ENCODE measurements at places on chromosomes 3 and 15. TPM values are rescaled to one million over a fixed set of nuclear protein-coding genes. Genes with fewer than 3 reads are reported as not detected.

SMCO1 gene
- total RNA-seq = not detected

PTPN23 gene
- 36.1 TPM for total RNA-seq

SLC27A2 gene
- 18.6 TPM for total RNA-seq

SI gene
- total RNA-seq = not detected

MORC1 gene
- not detected for total RNA-seq

CCK gene
- not detected for total RNA-seq

CHDH gene
- 0.42 TPM for total RNA-seq

CFAP91 gene
- 0.77 TPM for total RNA-seq

SQOR gene
- 95.8 TPM for total RNA-seq

KNG1 gene
- not detected for total RNA-seq

UACA gene
- total RNA-seq = 0.53 TPM

AADACL2 gene
- not detected for total RNA-seq

MST1 gene
- total RNA-seq = 8.5 TPM

CADPS gene
- total RNA-seq = not detected

RTP3 gene
- not detected for total RNA-seq

TRIM71 gene
- total RNA-seq = 0.07 TPM

CNTN6 gene
- total RNA-seq = not detected

FYTTD1 gene
- total RNA-seq = 54.8 TPM

DUOXA2 gene
- total RNA-seq = not detected

CCDC33 gene
- not detected for total RNA-seq

LRTM1 gene
- total RNA-seq = not detected

PCSK6 gene
- total RNA-seq = 0.95 TPM

CLDN16 gene
- total RNA-seq = not detected

NOX5 gene
- total RNA-seq = not detected

GATM gene
- total RNA-seq = 2.4 TPM

WWTR1 gene
- total RNA-seq = 1.9 TPM

AADAC gene
- not detected for total RNA-seq

CTXN2 gene
- not detected for total RNA-seq

STRIT1 gene
- not detected for total RNA-seq

GOLGA8R gene
- total RNA-seq = 0.66 TPM

EPHB1 gene
- not detected for total RNA-seq

PPP1R14D gene
- not detected for total RNA-seq

KNL1 gene
- 19.5 TPM for total RNA-seq

JAGN1 gene
- 55.5 TPM for total RNA-seq

NR2E3 gene
- not detected for total RNA-seq

CHST14 gene
- total RNA-seq = 13.3 TPM

ARL8B gene
- 66.9 TPM for total RNA-seq

EPHA6 gene
- total RNA-seq = not detected

IMPG2 gene
- total RNA-seq = 0.11 TPM

OIP5 gene
- 16.2 TPM for total RNA-seq

MANF gene
- 204 TPM for total RNA-seq

GOLGA8J gene
- total RNA-seq = not detected

CAPN3 gene
- 3.3 TPM for total RNA-seq

NT5DC2 gene
- 84.6 TPM for total RNA-seq

MAP6D1 gene
- total RNA-seq = 3.7 TPM

C3orf49 gene
- not detected for total RNA-seq

KLHL6 gene
- 31.0 TPM for total RNA-seq

PDZRN3 gene
- total RNA-seq = not detected

IL5RA gene
- 0.73 TPM for total RNA-seq

ZNF860 gene
- total RNA-seq = 0.16 TPM

CASR gene
- total RNA-seq = not detected
